ENCODE measurements at places on chromosomes 16 and 17.

- DNase-seq = no peak
Measured at GRCh38 chr16:85986931-85987749, 88.2 kb downstream of the IRF8 start.

- no peak for DNase-seq
Measured at GRCh38 chr16:56294579-56294978, 103.3 kb downstream of the GNAO1 start.

DNA sequence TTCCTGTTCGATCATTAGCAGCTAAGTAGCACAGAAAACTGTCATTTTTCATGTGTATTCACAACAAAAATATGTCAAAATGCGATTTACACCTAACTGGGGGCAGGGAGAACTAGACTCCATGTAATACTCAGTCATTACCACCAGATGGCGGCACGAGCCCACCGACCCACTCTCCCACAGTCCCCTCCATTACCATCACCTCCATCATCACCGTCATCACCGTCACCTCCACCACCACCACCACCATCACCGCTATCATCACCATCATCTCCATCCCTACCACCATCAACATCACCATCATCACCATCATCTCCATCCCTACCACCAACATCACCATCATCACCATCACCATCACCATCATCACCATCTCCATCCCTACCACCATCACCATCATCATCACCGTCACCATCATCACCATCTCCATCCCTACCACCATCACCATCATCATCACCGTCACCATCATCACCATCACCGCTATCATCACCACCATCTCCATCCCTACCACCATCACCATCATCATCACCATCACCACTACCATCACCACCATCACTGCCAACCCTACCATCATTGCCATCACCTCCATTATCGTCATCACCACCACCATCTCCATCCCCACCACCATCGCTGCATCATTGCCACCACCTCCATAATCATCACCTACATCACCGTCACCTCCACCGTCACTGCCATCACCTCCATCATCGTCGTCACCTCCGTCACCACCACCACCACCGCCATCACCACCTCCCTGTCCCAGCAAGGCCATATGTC, 14.4 kb downstream of the NDUFAF8 start:
- DNase-seq = peak; percentile 36

DNA sequence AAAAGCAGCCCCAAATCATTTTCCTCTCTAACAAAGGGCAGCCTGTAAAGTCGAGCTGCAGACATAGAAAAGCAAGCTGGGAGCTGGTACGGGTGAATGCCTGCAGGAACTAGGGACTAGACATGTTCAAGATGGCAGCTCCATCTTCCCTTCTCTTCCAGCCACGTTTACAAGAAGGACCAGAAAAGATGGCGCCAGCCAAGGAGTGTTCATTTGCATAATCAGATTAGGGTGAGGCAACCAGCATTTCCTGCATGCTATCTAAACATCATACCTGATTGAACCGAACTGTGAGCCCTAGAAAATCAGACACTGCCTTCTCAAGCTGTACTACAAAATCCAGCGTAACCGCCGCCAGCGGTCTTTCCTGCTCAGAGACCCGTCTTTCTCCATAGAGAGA, 896.8 kb downstream of the CDH11 start:
- no peak for DNase-seq

DNA sequence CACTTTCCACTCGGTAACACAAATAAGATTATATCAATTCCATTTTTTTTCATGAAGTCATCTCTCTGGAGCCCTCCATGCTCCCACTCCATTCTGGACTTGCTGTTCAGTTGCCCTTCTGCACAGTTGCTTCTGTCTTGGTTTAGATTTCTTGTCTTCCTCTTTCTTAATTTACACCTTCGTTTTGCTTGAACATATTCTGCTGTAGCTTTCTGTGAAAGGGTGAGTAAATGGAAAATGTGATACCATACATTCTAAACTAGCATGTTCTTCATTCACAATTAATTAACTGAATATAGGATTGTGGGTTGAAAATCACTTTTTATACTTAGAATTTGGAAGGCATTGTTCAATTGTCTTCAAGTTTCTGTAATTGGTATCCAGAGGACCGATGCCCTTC, 69.6 kb downstream of the VMP1 start:
- DNase-seq = no peak

DNA sequence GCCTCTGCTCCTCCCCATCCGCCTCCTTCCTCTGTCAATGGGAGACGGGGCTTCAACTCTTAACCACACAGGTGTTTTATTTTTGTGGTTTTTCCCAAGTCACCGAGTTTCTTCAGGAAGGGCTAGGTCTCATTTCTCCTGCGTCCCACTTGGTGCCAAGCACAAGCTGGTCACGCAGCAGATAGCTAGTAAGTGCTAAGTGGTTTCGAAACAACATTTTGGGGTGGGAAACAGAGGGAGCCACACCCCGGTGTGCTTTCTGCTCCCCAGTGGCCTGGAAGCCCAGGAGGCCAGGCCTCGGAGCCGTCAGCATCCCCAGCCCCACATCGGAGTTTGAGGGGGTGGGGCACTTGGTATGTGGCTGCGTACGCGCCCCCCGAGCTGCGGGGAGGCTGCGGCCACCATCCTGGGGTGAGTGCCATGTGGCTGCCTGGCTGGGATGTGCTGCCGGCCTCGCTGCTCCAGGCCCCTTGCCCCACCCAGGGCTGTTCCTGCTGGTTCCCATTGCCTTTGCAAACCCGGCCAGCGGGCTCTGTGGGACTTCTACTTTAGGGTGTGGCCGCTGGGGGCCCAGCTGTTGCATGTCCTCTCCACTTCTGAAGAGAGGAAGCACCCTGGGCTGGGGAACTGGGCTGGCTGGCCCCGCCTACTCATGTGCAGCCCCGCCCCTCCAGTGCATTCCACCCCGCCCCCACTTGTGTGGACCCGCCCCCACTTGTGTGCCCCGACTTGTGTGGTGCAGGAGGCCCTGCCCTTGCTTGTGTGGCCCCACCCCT, 55.6 kb downstream of the BAIAP2 start:
- DNase-seq = no peak

GRCh38 chr17:50630524-50631194, 4.0 kb upstream of the ABCC3 start:
- no peak for DNase-seq

- no peak for DNase-seq
Measured at GRCh38 chr16:12661656-12662172, 142.0 kb downstream of the CPPED1 start.

- DNase-seq = no peak
Measured at GRCh38 chr17:31688701-31689100, 170.3 kb downstream of the COPRS start.

DNA sequence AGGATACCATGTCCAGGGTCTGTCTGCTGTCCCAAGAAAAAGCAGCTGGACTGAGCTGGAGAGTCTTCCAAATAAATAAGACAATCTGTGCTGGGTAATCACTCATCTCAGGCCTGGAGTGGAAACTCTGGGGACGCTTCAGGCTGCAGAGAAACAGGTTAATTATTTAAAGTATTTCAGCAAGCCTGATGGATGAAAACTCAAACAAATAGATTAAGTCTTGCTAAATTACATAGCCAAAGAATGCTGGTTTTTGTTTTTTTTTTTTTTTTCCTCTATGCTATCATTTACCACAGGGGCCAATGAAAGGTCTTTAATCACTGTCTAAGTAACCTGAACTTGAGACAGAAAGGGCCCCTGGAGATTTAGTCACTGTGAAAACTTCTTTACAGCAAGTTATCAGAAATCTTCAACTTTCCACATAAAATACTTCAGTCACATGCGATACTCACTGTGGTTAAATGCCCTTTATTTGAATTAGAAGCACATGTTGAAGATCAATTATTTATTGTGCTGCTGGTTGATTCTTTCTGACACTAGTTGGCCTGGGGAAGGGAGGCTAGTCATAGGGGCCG, 31.0 kb upstream of the KCNJ2 start:
- no peak for DNase-seq

DNA sequence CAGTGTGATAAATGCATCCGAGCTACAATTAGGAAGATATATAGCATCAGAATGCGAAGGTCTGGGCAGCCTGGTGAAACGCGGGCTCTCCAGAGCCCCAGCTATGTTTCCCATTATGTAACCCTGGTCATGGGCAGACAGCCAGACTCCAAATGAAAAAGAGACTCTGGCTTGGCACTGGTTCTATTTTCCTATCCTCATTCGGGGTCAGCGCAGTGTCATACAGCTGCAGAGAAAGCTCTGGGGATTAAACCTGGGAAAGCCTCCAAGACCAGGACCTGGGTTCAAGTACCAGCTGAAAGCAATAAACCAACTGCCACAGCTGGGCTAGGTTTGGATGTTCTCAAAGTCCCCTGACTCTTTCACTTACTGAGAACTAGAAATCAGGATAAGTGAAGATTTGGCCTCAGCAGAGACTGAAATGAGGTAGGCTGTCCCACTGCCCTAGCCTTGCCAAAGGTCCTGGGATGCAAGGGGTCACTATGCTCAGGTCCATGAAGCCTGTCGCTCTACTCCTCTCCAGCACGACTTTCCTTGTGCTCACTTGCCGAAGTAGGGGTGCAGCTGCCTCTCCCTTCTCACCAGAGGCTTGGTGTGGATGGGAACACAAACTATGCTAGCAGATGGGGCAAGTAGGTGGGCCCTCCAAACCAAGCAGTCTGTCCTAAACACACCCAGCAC, 123.8 kb downstream of the SMG6 start:
- DNase-seq = peak; percentile 75

GRCh38 chr16:54936979-54937670, 6.5 kb downstream of the IRX5 start:
- DNase-seq = peak; percentile 68

GRCh38 chr16:11231367-11231970, 24.5 kb downstream of the SOCS1 start:
- no peak for DNase-seq

DNA sequence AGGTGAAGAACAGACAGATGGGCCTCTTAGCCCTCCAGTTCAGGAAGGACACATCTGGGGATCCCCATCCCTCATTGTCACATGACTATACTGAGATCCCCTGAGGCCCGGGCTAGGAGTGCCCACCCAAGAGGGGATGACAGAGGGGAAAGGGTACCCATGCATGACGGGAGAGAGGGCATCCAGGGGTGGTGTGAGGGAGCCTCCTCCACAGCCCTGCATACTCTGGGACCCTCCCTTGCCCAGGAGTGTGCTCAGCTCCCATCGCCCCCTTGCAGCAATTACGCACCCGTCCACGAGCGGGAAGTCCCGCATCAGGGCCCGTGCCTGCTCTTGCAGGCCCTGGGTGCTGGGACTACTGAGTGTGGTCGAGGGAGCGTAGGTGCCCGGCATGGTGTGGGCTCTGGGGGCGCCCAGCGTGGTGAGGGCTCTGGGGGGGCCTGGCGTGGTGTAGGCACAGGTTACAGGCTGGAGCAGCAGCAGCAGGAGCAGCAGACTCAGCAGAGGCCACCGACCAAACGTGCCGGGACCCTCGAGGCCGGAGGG, 6.5 kb downstream of the DPEP2 start:
- DNase-seq = no peak

DNA sequence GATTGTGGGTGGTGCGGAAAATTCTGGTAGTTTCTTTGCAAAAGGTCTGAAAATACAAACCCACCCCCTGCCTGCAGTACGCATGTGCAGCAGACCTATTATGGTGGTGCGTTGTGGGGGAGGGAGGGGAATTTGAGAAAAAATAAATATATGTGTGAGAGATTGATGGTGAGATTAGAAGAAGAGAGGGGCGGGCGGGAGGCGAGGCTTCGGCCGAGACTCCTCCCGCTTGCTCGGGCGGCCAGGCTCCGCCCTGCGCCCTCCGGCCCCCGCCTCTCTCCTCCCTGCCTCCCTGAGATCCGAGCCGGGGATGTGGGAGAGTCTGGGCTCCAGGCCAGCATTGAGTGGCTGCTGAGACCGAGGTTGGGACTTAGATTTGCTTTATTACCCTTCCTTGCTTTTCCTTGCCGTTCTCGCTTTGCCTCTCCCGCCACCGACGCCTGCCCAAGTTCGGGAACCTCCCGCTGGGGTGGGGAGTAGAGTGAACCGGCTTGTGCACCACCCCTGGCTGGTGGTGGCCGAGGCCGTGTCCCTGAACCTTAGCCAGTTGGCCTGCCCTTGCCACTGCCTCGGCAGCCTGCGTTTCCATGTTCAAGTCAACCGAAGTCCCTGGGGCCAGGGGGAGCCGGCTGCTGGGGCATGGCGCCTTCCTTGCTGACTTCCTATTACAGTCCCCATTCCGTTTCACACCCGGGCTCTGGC, 956 bp upstream of the CHD3 start:
- peak; percentile 86 for DNase-seq

DNA sequence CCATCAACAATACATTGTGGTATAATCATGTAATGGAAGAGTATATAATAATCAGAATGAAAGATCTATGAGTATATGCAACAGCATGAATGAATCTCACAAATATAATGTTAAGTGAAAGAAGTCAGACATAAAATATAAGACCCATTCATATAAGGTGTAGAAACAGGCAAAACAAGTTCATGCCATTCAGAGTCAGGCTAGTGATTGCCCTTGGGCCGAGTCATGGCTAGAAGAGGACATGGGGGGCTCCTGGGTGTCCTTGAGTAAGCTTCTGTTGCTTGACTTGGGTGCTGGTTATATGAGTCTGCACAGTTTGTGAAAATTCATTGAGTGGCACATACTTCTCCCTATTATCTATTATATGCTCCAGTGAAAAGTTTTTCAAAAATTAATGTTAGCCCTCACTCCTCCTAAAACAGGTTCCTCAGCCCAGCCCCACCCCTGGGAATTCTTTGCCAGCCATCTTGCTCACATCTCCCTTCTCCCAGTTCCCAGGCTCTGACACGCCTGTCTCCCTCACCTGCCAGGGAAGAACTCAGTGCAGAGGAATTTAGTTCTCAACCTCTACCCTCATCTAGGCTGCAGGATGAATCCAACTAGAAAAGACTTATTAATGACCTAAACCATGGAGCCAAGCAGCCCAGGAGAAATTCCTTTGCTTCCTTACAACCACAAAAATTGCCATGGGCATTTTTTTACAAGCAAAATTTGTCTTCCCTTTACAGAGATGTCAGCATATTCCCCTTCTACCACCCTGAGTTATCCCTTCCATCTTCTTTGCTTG, 52.4 kb upstream of the NFAT5 start:
- DNase-seq = no peak

DNA sequence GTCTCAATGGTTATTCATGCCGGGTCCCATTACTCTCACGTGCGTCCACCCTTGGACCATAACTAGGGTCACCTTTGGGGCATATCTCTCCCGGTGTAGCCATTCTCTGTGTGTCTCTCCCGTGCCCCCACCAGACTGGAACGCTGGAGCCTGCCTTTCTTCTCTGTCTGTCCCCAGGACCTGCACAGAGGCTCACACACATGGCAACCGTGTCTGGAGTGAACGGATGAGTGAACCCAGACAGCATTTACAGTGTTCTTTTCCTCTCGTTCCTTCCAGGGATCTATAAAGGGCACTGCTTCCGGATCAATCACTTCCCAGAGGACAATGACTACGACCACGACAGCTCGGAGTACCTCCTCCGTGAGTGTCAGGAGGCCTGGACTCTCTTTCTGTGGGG, 26.4 kb upstream of the CACNG1 start:
- no peak for DNase-seq

GRCh38 chr16:17431012-17431411, 39.7 kb downstream of the XYLT1 start:
- DNase-seq = no peak

Measured in midbrain (tissue), 1 donor.